ENCODE measurements at places on chromosomes 5 and 9. TPM values are rescaled to one million over a fixed set of nuclear protein-coding genes. Genes with fewer than 3 reads are reported as not detected.

- no peak for DNase-seq
Measured at GRCh38 chr5:26034813-26035212, 1003.6 kb downstream of the CDH9 start.

GRCh38 chr5:144040615-144041305 is 129.7 kb downstream of the YIPF5 start:
- DNase-seq = peak; percentile 6

DNA sequence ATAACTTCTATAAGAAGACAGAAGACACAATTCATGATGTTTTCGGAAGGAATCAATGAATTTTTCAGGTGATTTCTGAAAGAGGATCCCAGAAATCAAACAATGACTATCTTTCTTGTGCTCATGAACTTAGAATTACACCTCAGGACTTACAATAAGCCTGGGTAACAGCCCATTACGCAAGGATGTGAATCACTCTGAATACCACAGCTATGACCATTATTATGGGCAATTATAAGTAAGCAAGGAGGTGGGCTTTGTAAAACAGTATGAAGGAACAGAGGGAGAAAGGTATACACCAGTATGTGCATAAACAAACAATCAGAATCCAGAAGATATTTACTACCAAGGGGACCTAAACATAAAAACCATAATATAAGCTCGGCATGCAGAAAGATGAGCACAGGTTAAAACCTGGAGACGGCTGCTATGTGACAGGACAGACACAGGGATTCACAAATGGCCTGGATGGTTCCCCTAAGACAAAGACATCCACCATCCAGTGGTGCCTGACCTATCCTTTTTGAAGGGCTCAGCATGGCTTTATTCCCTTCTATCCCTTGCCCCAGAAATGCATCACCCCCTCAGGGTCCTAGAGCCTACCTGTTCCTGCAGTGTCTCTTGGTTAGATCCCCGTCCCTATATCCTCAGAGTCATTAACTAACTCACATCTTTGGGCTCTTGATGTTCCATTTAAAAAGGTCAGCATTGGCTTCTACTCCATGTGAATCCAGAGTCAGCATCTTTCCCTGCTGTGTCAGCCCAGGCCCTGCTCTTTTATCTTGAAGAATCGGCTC is 21.8 kb upstream of the PPP2CA start:
- peak; percentile 91 for DNase-seq

DNA sequence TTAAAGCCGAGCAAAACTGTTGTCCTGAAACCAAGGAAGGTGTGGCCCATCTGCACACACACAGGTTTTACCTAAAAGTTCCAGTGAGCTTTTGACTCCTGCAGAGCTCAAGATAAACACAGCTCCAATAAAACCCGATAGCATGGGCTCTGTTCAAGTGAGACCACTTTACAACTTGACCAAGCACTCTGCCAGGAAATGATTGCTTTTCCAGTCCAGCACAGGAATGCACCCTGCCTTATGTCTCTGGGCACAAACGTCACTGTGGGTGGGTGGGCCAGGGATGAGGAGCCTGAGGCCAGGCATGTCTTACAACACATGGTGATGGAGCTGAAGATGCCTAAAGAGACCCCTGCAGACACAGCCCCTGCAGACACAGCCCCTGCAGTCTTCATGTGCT is 115.3 kb downstream of the ROR2 start:
- no peak for DNase-seq

GRCh38 chr9:98900725-98901124 is 43.0 kb upstream of the COL15A1 start:
- DNase-seq = no peak

GRCh38 chr5:110251366-110251765 is 475.1 kb downstream of the TMEM232 start:
- DNase-seq = no peak

- no peak for DNase-seq
Measured at GRCh38 chr9:93492327-93492726, 38.9 kb upstream of the FAM120AOS start.

GRCh38 chr5:150557509-150557872 is 49.6 kb downstream of the NDST1 start:
- no peak for DNase-seq

DNA sequence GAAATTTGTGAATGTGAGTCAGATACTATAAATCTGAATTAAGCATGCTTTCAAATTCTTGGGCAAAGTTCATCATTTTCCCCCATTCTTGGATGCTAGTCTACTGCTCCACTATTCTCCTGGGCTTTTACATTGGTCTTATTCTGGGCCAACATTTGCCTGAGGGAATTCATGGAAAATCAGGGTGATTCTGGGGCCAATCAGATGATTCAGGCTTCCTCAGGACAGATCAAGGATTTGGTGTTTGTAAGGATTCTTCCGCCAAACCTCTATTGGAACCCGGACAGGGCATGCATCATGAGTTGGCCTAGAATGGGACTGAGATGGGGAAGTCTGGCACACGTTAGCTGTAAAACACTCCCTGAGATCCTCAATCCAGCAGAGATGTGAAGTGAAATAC is 113.8 kb downstream of the MEF2C start:
- no peak for DNase-seq

DNA sequence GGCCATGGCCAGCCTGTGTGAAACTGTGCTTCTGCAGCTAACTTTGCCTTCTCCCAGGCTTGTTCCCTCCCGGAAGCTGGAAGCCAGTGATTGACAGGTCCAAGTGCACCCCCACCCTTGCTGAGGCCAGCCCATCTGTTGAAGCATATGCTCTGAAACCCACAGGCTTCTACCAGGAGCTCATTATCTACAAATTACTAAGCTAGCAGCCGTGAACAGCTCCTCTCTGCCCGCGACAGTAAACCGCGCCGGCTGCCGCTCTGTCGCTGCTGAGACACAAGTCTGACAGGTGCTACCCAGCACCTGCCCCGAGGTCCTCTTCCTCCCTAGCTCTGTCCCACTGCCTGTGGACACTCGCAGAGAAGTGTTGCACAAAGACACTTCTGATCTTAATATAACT is 490.9 kb downstream of the GADD45G start:
- DNase-seq = peak; percentile 77

DNA sequence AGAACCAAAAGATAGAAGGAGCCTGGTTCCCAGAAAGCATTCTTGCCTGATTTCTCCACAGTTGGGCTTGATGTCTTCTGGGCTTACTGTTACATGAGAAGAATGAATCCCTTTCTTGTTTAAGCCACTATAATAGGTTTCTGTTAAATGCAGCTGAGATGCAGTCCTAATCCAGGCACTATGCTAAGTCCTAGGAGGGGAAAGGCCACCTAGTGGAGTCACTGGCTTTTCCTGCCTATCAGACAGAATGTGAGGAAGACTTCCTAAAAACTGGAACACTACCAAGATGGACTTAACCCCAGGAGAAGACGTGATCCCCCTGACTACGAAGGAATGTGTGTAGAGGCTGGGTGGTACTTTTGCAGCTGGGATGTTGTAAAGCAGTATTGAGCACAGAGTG is 34.3 kb upstream of the FSD1L start:
- peak; percentile 61 for DNase-seq

- peak; percentile 88 for DNase-seq
Measured at GRCh38 chr5:145925353-145925752, 11.0 kb upstream of the SH3RF2 start.

- peak; percentile 43 for DNase-seq
Measured at GRCh38 chr5:173302546-173303155, 25.6 kb downstream of the STC2 start.

DNA sequence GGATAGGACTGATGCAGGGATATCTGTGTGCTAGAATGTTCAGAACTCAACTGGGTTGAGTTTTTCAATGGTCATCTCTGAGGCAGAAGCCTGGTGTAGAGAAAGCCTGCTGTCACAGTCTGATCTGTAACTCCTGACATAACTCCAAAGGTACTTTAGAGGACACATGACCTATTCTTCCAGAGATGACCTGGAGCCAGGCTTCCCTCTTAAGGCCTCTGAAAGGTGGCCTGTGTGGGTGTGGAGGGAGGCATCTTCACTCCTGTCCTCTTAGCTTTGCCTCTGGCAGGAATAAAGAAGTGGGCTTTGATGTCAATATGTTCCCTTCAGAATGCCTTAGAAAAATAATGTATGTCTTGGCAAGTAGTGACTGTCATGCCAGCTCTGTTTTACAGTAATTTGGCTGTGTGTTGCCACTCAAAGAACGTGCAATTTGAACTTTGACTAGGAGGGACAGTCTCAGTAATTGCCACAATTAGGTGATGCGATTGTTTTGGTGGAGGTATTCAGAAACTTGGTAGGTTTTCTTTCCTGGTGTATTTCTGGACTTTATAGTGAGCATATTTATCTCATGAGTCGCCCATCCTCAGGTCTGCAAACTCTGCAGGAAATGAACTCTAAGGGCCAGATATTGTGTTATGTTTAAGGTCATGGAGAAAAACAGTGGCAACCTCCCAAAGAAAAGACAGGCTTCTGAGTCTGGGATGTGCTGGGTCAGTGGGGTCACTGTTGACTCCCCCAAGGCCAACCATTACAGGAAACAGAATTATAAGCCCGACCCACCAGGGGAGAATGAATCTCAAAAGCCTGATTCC is 3.2 kb upstream of the C5orf63 start:
- DNase-seq = peak; percentile 33

DNA sequence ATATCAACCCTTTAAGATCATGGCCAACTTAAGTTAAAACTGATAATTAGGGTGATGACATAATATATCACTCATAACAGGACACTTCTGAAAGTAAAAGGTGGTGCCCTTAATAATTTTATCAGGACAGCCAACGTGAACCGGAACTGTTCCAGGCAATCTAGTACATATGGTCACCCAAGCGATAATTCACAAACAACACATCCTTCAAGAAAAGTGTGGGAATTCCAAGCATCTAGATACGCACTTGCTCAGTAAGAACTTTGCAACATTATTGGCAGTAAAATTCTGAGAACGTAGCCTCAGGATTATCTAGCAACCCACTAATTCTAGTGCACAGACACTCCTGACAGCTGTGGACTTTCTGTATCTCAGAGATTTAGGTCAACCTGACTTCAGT is 85.7 kb downstream of the ALDH7A1 start:
- no peak for DNase-seq

- no peak for DNase-seq
Measured at GRCh38 chr5:179401-179800, 11.9 kb upstream of the LRRC14B start.

DNA sequence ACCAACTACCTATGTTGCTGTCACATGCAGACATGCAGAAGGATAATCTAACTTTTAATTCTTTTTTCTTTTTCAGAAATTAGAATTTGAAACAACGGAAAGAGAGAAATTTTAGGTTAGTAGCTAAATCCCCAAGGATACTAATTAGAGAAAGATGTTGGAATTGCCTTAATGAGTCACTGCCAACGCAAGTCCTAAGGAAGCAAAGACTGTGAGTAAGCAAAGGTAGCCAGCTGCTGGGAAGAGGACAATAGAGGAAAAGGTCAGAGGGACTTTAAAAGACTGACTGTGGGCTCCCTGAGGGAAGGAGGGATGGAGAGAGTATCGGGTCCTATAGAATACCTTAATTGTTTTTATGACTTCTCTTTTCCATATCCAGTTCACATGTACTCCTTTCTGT is 461.9 kb upstream of the PAPPA start:
- peak; percentile 67 for DNase-seq

DNA sequence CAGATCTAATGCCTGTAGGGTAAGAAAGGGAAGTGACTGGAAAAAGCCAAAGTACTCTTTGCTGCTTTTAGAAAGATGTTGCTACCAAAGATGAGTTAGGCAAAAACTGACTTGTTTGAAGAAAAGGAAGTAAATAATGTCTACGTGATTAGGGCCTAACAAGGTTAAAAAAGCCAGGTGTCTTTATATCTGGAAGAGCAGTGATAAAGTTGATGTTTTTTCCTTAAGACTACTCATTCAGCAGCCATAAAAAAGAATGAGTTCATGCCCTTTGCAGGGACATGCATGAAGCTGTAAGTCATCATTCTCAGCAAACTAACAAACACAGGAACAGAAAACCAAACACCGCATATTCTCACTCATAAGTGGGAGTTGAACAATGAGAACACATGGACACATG is 13.5 kb upstream of the AMACR start:
- no peak for DNase-seq

DNA sequence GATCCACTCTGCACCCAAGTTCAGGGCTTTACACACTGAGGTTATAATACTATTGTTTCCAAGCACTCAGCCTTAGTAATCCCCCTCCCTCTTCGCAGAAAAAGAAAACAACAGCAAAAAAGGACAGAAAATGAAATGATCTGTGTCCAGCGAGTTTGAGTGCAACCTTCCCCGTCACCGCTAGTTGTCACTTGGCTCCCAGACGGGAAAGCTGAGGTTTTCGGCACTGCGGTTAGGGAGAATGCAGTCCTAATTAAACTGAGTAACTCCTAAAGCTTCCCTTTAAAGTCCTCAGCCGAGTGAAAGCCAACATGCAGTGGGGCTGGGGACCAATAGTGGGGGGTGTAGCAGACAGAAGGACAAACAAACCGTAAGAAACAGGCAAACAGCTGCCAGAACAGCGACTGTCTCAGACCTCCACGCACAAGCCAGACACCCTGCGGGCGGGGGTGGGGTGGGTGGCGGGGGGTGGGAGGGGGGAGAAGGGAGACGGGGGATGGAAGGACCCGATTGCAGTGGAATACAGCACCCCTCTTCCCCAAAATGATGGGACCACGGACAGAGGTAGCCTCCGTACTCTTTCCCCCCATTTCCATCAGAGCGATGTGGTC is 680 bp downstream of the GLRA1 start:
- DNase-seq = peak; percentile 40

DNA sequence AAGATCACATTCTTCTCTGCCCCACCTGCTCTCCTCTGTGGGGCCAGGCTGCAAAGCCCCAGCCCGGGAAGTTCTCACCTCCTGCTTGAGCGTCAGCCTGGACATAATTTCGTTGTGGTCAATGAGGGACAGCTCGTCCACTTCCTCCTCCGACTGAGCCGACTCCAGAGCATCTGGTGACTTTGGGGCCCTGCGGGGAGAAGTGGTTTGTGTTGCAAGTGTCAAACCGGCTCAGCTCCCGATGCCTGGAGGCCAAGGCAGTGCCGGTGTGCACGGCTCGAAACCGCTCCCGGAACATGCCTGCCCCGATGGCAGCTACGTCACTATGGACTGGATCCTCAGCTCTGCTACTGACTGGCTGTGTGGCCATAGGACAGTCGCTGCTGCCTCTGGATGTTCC is 52.8 kb downstream of the PRRT1B start:
- DNase-seq = no peak

- DNase-seq = no peak
Measured at GRCh38 chr9:26471261-26471660, 421.3 kb downstream of the CAAP1 start.

Gene CA9
- total RNA-seq = 2.4 TPM

Gene TMEM215
- total RNA-seq = not detected

Gene LMX1B
- 0.14 TPM for total RNA-seq

Gene RAPGEF1
- 37.3 TPM for total RNA-seq

Gene TMEM161B
- 9.7 TPM for total RNA-seq

Gene DIPK1B
- 188 TPM for total RNA-seq

Gene TRIM41
- 29.4 TPM for total RNA-seq

Gene C5orf58
- not detected for total RNA-seq

Gene CAMK2A
- total RNA-seq = 34.6 TPM

Gene PCDHA1
- total RNA-seq = 0.25 TPM

Gene SPAG8
- 2.9 TPM for total RNA-seq

Measured in cardiac muscle cell (in vitro differentiated cells and primary cell).